Anterior cingulate cortex (tissue), 58 donors: ENCODE measurements at places on chromosomes 5 and 9.

DNA sequence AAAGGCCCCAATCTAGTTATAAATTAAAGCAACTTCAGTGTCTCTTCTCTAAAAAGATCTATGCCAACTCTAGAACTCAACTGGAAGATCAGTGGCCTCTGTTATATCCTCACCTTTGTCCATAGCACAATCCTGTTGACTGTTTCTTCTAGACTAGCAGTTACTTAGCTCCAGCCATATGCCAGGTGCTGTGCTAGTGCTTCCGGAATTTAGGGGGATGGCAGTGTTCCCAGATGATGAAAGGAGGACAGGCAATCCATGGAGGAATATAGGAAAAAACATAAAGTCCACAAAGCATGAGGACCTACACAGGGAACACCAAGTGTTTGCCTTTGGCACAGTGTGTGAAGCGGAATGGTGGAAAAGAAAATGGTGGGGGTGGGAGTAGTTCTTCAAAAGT is 214.3 kb downstream of the MAPKAP1 start:
- DNase-seq = no peak

DNA sequence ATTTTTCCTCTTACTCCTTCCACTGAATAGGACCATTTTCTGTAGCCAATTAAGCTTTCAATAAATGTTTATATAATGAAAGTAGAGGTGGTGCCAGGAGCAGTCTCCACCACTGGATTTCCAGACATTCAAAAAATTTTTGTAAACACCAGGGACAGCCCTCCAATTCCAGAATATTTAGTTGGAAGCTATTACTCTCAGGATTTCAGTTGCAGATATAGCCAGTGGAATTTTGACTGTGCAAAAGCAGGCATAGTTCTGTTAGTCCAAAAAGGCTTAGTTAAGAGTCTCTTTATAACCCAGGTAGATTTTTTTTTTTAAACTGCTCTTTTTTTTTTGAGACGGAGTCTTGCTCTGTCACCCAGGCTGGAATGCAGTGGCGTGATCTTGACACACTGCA is 138.1 kb upstream of the DMRT1 start:
- no peak for DNase-seq

DNA sequence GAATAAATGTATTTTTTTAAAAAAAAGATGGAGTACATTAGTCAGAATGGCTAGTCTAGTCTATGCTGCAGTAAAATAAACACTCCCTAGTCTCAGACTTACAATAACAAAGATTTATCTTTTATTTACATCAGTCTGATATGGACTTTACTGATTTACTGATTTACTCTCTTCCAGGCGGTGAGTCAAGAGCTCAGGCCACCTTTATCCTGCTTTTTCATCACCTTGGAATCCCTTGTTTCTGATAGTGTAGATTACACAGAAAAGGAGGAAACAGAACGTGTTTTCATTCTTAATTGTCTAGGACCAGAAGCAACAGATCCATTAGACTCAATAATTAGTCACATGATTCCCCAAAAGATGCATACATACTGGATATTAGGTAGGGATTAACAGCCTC is 290.1 kb upstream of the TRPC7 start:
- no peak for DNase-seq

DNA sequence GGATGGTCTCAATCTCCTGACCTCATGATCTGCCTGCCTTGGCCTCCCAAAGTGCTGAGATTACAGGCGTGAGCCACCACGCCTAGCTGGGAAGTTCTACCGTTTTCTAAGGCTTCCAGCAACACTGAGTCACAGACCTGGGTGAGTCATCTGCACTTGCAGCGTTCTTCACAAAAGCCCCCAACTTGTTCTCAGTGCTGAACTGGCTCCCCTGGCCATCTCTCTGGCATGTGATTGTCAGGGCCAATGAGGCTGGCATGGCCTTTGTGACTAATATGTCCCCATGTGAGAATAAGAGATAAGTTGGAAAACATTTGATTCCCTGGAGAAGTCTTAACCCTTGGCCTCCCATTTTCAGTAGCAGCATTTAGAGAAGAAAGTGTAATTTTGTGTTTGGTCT is 124.4 kb downstream of the WDR41 start:
- DNase-seq = peak; percentile 7

DNA sequence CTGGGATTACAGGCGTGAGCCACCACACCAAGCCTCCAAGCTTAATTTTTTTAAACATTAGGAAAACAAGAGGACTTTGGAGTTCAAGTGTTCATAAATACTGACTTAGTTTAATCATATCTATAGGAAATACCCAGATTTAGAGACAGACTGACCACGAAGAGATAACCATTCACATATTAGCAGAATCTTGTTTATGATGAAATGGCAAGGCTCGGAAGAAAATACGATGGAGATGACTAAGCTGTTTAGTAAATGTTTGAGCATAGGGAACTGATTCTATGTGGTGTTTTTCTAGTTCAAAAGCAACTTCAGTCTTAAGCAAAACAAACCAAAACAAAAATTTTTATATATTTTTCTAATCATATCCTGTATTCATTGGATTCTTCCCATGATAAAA is 13.5 kb upstream of the TUSC1 start:
- DNase-seq = no peak

GRCh38 chr9:97558701-97559101 is 57.2 kb downstream of the TMOD1 start:
- DNase-seq = no peak

- no peak for DNase-seq
These were observed 1730.6 kb downstream of the EFNA5 start for GRCh38 chr5:105940181-105940580.

- DNase-seq = no peak
These were observed 39.3 kb upstream of the CDC42SE2 start for GRCh38 chr5:131224387-131225201.

- no peak for DNase-seq
These were observed 39.6 kb downstream of the TRPM6 start for GRCh38 chr9:74848153-74848525.

- DNase-seq = no peak
These were observed 188.4 kb downstream of the SNCAIP start for GRCh38 chr5:122500245-122501088.

DNA sequence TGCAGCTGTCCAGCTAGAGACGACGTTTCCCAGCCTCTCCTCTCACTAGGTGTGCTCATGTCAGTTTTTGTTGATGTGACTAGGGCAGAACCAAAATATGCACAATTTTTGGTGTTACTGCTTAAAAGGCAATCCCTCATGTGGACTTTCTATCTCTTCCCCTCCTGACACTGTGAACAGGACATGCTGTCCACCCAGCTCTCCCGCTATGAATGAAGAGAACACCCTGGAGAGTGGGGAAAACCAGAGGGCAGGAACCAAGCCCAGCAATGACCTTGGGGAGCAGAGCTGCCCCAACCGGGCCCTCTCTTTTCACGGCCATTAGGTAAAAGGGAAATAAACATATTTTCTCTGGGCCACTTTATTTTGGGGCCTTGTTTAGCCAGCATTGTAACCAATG is 46.7 kb upstream of the TBC1D2 start:
- DNase-seq = no peak

DNA sequence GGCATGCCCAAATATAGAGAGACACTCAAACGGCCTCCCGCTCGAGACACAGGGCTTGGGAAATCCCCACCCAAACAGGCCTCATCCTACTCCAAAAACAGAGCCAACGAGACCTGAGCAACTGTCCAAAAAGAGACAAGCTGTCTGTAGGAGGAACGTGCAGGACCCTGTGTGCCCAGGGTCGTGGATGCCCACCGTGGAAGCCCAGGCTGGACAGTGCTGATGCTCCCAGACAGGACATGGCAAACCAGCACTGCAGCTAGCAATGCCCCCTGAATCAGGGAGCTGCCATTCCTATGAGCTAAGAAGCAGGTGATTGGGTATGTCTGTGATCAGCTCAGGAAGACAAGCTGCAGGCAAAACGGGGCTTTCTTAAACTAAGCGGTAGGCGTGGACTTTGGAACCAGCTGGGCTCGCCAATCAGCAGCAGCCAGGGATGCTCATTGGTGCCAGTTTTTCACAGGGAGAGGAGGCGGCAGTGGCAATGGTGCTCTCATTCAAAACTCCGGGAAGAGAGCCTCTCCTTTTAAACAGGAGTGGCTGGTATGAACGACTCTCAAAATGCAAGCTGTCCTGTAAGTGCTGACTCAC is 113.1 kb upstream of the IRX2 start:
- no peak for DNase-seq

DNA sequence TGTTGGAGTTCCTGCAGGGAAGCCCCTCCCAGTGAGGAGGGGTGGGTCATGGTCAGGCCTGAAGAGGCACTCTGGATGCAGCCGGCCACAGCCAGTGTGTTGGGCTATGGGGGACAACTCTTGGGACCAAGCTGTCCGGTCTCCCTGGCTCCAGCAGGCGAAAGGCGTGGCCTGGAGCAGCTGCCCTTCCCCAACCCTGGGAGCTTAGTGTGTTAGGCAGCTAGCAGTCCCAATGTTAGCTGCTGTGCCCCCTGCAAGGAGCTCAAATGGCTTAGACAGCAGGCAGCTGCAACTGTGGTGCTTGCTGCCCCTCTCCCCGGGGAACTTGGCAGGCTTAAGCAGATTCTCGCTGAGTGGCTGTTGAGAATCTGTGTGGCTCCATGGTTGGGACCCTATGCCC is 67.5 kb upstream of the ACTBL2 start:
- DNase-seq = no peak

DNA sequence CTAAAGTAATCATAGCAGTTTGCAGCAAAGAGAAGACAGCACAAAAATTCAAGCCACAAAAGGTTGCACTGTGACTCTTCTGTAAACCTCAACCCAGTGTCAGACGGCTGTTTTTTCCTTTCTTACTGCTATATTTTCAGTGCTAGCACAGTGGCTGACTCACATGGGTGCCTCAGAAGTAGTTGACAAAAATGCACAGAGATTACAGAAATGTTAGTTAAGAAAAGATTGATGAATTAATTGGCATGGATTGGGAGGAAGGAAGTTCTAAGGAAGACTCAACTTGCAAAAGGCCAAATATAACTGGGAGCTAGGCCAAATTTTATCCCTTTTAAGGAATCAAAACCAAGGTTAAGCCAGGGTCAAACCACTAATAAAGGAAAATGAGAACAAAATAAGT is 43.7 kb upstream of the ITGA1 start:
- no peak for DNase-seq

GRCh38 chr9:124015661-124016131 is 4.1 kb downstream of the LHX2 start:
- no peak for DNase-seq

DNA sequence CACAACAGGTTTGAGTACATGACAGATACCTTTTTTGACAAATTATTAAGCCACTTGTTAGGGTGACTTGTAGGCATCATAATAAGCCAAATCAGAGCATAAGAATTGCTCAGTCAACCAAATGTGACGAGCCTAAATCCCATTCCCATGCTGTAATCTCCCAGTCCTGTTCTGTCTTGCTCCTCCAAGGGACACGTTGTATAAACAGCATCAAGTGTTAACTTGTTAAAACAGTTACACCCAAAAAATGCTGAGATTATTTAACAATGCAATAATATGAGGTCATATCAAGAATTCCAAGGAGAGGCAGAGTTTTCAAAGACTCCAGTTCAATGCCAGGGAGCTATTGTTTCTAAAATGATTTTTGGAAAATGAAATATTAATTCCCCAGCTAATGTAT is 76.2 kb downstream of the SH3TC2 start:
- DNase-seq = no peak

DNA sequence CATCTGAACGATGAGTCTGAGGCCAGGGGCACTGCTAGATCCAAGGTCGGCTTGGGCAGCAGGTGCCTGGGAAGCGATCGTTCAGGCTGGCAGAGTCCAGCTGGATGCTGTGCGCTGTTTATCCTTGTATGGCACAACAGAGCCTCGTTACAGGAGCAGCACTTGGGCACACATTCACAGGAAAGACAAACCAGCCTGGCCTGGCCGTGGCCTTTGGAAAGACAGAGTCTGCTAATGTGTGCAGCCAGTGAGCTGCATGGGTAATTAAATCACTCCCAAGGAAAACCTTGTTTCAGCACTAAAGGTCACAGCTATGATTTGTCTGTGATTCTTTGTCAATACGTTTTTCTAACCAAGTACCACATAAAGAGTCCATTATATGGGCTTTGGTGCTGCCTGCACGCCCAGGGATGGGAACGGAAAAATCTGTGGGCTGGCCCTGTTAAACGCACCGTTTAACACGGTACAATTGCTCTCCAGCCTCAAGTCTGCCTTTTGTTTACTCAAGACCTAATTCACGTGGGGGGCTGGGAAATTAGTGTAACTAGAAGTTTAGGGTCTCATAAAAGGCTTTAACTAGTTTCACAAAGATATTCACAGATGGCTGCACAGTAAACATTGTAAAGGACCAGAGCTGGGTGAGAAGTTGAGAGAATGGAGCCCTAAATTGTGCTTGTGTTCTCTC is 509.3 kb downstream of the KDM4C start:
- DNase-seq = peak; percentile 23

DNA sequence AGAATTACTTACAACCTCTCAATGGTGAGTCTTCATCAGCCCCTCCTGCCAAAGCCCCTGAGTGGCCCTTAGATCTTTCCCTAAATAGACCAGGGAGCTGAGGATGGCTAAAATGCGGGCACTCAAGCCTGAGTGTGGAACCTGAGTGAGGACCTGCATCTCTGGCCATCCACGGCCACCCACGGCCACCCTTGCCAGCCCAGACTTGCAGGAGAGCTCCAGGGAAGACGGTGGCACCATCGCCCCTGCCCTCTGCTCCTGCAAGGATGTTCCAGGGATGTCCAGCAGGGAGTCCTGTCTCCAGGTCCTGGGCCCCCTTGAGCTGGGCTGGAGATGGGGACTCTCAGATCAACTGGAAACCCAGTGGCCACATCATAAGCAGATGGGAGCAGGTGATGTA is 68.2 kb upstream of the OLFM1 start:
- no peak for DNase-seq

- no peak for DNase-seq
These were observed 126.7 kb upstream of the GRHPR start for GRCh38 chr9:37295796-37296195.

- no peak for DNase-seq
These were observed 14.1 kb upstream of the NUP214 start for GRCh38 chr9:131111186-131111853.

- DNase-seq = no peak
These were observed 3.3 kb upstream of the SLC6A3 start for GRCh38 chr5:1448511-1449011.

- DNase-seq = no peak
These were observed 139.8 kb upstream of the SMARCA2 start for GRCh38 chr9:1875251-1875851.

DNA sequence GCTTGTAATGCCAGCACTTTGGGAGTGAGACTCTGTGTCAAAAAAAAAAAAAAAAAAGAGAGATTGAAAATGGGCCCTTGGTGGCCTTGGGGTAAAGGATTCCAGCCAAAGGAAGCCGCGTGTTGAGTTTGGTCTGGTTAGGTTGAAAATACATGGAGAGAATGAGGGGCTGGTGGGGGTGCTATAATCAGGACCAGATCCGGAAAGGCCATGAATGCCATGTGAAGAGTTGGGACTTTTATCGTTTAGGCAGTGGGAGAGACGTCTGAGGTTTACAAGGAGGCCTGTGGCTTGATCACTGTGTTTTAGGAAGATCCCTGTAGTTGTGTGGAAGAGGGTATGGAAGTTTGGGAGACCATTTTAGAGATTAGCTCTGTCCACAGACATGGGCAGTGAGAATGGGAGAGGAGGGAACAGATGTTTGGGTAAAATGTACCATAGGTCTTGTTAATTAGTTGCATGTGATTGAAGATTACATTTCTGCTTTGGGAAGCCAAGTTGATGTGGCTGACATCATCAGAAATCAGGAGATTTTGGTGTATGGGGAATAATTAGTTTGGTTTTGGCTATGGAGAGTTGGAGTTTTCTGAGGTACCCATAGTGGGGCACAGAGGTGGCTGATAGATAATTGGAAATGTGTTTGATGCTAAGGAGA is 3.5 kb downstream of the MSANTD3 start:
- no peak for DNase-seq
